ENCODE measurements at places on chromosomes 2 and 18.

DNA sequence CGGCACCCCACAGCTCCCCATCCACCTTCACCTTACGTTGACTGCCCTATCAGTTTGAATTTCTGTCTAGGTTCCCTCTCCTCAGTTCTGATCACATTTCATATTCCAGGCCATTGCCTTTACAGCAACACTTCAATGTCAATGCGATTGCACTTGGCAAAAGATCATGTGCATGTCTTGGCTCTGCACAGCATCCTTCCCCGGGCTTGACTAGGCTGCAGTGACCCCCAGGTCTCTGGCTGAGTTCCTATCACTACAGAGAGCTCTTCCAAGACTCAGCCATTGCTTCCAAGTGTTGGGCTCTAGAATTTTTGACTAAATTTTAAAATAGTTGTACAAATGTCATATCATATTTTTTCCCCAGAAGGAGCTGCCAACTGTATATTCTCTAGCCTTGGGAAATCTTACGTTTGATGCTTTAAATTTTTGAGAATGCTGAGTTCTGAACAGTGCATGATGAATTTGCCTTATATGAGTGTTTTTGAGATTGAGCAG lies 103.8 kb upstream of the NEDD4L start:
- no peak for DNase-seq

DNA sequence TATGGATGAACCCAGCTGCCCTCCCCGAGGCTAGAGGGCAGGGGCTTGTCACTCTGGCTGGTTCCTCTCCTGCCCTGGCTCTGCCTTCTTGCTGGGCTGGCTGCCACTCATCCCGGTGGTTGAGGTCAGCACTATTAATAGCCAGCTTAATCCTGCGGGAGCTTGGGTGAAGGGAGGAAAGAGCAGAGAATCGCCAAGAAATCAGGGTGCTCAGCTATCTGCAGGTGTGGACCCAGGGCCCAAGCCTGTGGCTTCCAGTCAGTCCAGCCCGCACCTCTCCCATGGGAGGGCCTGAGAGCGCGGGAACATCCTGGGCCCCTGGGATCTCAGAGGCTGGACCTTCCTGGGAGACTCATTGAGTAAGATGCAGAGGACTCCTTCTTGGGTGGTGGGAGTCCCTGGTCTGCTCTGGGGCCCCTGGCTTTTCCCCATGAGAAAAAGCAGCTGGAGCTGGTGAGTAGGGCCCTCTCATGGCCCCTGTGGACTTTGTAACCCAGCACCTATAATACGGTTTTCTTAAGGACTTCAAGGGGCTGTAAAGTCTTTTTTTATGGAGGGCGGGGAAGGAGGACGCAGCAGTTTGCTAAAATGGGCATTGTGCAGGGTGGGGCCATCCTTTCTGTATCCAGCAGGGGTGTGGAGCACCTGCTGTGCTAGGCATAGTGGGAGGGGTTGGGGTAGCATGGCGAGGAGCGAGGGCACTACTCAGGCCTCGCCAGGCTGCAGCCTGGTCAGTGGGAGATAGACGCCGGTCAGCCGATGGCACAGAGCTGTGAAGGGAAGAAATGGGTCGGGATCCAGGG lies 27.4 kb upstream of the CNNM3 start:
- DNase-seq: no peak

DNA sequence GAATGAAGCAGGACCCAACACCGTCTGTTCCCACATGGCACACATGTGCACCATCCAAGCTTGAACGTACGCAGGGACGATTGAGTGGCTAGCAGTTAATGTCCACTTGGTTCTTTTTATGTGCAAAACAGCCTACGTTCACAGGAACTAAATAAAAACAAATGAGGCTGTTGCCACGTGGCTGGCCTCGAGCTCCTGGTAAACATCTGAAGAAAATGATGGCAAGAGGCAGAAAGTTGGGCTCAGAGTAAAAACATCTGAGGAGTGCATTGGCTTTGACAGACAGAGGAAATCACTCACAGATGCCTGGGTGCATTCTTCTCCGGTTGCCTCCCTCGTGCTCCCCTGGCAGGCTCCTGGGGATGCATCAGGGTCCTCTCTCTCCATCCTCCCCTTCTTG lies 177.9 kb downstream of the NRP2 start:
- DNase-seq: no peak

DNA sequence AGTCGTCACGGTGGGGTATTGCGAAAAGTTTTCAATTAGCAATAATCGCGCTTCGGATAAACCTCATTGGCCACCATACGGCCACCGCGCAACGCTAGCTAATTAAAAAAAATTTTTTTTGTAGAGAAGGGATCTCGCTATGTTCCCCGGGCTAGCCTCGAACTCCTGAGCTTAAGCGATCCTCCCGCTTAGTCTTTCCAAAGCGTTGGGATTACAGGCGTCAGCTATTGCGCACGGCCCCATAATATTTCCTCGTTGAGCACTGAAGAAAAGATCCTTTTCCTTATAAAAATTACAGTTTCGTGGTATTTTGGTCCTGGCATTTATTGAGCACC lies 759 bp upstream of the ACTR1B start:
- no peak for DNase-seq

DNA sequence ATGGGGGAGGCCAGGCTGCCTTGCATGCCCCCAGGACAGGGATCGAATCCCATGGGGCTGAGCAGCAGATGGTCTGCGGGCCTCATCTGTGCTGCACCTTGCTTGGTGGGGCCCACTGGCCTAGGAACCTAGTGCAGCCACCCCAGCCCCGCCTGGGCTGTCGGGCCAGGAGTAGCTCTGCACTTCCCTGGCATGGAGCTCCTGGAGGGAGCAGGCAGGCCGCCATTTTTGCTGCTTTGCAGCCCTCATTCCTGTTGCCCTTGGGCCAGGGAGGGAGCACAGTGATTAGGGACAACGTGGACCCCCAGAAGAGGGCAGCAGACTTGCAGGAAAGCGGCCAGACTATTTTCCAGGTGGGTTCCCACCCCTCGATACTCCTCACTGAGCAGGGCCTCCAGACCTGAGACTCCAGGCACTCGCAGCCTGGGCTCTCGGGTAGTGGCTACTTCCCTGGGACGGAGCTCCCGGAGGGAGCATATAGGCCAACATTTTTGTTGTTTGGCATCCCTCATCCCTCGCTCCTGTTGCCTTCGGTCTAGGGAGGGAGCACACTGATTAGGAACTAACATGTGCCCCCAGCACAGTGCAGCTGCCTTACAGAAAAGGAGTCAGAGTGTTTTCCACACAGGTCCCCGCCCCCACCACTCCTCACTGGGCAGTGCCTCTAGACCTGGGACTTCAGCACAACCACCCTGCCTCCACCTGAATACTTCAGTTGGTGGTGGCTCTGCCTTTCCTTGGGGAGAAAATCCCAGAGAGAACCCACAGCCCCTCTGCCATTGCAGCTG lies 99.5 kb downstream of the MAIP1 start:
- no peak for DNase-seq

GRCh38 chr2:220144411-220144810 lies 517.0 kb downstream of the SLC4A3 start:
- no peak for DNase-seq

- peak; percentile 78 for DNase-seq
These were observed 779 bp upstream of the TRIB2 start for GRCh38 chr2:12716032-12716281.

DNA sequence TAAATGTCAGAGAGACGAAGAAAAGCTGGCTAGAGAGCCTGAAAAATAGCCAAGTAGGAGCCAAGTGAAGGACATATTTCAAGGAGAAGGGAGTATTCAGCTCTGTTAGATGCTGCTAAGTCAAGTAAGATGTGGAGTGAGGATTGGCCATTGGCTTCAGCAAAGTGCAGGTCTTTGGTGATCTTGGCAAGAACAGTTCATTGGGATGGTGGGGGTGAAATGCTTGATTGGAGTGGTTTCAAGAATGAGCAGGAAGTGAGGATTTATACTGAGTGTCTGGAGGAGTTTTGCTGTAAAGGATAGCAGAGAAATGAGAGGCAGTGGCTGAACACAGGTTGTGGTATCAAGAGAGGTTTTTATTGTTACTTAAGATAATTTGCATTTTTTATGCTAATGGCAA lies 139.7 kb downstream of the PRPF40A start:
- DNase-seq: no peak

DNA sequence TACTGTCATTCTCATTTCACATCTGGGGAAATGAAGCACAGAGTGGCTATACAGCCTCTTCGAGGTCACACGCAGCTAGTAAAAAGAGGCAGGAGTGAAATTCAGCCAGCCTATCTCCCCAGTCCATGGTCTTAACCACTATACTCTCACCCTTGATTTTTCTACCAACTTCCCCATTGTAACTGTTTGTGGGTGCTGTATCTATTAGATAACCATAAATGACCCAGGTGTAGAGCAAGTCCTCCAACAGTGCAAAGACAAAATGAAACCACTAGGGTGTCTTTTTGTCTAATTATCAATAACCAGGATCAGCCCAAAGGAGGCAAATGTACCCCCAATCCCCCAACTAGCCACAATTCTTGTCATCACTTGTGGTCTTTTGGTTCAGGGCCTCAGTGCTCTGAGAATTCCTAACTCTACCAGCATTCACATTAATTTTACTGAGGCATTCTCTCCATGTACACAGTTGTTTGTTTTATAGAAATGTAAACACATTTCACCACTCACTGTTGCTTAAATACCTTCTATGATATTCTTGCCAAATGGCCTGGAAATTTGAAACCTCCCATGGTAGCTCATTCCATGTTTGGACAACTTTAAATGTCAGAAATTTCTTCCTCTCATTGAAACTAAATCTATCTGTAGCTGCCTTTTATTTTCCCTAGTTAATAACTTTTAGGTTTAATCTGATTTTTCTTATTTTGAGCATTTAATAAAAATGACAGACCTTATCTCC lies 58.7 kb downstream of the SLC40A1 start:
- DNase-seq: no peak

DNA sequence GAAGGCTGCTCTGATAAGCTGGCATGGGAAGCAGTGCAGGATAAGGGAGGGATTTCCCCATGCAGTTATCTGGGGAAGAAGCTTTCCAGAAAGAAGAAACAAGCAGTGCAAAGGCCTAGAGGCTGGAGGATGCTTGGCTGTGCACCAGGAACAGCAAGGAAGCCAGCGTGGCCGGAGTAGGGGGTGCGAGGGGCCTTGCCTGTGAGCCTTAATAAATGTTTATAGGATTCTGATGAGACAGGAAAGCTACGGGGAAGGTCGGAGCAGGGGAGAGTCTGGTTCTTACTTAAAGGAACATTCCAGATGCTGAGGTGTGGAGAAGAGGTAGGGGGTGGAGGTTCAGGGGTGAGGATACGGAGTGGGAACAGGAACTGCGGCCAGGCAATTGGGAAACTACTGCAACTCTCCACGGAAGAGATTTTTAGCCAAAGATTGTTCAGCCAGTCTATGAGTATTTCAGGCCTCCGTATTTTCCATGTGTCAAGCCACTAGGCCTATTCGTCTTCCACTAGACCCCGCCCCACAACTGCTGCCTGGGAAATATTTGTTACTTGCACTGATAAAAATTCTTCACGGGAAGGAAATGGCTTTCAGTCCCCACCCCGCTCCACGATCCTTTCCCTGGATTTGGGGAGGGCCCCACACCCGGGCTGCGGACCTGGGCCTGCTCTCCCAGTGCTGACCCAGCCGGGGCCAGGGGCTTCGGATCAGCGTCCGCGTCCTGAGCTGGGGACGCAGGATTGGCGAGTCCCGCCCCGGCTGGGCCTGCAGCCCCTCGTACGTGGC lies 516 bp downstream of the EIF2AK2 start:
- peak; percentile 47 for DNase-seq

DNA sequence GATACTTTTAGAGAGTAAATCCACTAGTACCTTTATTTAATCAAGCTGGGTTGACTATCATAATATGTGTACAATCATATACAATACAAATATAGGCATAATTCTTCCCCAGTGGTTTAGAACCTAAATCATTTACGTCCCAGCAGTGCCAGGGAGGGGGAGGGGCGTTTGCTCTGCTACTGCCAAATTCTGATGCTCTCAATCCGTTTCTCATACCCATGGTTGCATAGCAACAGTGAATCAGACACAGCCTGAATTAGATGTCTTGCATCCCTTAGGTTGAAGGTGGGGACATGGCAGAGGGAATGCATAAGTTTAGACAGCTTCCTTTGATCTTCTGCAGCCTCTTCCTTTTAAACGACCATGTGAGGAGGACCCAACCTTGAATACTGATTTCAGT lies 135.4 kb downstream of the ABCA12 start:
- no peak for DNase-seq

DNA sequence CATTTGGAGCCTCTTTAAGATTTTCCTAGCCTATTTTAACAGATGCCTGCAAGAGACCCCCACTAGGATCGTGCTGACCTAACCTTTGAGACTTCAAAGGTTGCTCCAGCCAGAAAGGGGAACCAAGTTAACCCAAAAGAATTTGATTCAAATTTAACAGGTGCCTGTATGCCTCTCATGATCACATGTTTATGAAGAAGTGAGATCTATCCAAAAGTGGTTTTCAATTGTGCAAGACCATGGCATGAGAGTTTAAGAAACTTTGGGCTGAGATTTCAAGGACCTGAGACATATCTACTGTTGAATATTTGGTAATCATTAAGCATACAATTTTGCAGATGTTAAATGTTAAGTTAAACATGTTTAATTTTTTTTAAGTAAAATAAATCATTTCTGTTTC lies 1.3 kb upstream of the RSAD2 start:
- DNase-seq: no peak

DNA sequence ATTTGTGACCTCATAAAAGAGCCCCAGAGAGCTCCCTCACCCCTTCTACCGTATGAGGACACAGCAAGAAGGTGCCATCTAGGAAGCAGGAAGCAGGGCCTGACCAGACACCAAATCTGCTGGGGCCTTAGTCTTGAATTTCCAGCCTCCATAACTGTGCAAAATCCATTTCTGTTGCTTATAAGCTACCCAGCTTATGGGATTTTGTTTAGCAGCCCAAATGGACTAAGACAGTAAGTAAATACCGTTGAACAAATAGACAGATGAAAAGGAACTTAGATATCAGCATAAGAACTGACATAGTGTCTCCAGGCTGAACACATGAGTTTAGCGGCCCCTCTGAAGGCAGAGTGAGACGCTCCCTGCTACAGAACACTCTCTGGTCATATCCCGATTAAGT lies 130.9 kb downstream of the UXS1 start:
- no peak for DNase-seq

DNA sequence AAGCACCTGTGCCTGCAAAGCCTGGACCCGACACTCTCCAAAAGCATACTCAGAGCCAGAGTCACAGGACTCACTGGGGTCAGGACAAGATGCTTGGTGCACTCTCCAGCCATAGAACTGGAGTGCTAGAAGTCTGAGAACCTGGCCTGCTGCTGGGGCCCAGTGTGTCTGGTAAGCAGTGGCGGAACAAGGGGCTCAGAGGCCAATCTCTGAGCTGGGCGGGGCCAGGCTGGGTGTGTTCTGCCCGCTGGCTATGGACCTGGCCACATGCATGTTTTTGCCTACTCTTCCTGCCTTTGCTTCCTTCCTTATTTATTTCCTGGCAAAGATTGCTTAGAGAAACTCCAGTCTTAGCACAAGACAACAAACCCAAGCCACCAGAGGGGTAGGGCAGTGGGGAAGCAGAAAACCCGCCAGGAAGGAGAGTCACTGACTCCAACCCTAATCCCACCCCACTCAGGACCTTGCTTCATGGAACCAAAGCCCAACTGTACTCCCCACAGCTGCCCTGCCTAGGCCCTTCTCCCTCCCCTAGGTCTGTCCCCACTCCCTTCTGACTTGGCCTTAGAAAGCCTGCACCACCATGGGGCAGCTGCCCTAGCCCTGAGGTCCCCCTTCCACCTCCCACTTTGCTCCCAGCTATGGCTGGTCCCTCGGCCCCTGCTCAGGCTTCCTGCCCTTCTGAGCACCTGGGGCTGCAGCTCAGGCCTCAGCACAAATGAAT lies 315.5 kb downstream of the CELF4 start:
- DNase-seq: no peak

- DNase-seq: no peak
These were observed 246.8 kb downstream of the CDH20 start for GRCh38 chr18:61580046-61580445.

GRCh38 chr2:42547014-42547413 lies 21.4 kb upstream of the MTA3 start:
- DNase-seq: no peak

GRCh38 chr18:35026407-35027061 lies 14.7 kb upstream of the MAPRE2 start:
- DNase-seq: peak; percentile 21
